ENCODE measurements at places on chromosomes 2 and 18.

- DNase-seq: no peak
Observed at GRCh38 chr18:2075499-2075898, 495.8 kb downstream of the METTL4 start.

- DNase-seq: no peak
Observed at GRCh38 chr2:45813003-45813941, 161.8 kb downstream of the PRKCE start.

DNA sequence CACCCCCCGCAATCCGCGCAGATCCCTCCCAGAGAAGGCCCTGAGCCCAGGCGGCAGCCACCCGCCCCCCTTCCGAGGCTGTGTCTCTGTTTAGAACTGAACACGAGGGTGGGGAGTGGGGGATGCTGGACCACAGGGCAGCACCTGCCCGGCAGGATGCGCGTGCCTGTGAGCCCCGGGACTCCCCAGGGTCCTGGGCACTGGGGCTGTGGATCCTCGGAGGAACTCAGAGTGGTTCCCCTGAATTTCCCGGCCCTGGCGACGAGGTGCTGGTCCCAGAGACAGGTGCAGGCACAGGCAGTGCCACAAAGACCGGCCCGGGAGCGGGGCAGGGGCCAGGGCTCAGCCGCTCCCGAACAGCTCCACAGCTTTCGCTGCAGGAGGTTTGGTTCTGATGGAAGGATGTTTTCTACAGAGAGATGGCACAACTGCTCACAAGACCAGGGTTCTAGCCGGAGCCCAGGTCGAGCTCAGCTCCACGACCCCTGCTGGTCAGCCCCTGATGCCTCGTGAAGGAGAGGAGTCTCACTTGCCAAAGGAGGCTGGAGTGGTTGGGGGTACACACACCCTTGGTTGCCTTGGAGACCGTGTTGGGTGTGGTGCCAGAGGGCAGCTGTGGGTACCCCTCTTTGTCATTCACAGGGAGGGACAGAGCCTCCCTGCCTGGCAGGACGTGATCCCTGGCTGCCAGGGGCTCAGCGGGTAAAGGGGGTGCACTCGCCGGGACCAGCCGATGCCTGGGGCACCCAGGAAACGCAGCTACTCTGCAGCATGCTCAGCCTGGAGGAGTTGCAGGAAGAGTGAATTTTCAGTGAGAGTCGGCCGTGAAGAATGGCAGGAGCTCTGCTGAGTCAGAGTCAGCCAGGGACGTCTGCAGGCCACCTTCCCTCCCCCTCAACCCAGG lies 4.4 kb upstream of the NEU4 start:
- no peak for DNase-seq

DNA sequence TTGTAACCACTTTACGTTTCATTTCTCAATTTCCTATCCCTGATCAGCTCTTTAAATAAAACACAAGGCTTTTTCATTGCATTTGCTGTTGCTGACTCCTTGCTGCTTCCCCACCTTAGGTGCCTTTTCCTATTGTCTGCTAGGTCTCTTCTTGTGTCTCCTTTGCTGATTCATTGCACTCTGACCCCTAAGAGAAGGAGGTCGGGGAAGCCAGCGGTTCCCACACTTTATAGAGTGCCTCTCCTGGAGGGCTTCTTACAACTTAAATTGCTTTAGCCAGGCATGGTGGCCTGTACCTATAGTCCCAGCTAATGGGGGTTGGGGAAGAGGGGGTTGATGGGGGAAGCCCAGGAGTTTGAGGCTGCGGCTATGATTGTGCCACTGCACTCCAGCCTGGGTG lies 495.0 kb downstream of the DLGAP1 start:
- DNase-seq: no peak

- no peak for DNase-seq
Observed at GRCh38 chr2:66702301-66702700, 267.4 kb downstream of the MEIS1 start.

DNA sequence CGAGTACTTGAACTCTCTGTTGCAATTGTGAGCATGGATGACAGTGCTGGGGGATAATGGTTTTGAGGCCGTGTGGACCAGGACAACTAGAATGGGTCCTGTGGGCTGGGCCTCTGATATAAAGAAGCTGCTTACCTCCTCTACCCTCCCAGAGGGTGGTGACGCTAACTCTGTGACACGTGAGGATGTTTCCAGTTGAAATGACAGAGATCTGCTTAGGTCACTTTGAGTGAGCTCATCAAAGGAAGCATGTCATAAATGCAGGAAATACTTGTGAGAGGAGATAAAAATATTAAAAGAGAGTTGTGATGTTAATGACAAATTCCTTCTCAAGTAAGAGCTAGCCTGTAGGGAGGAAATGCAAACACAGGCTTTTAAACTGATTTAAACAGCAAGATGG lies 16.4 kb downstream of the RMC1 start:
- DNase-seq: no peak

GRCh38 chr2:27320958-27321543 lies 1.8 kb downstream of the MPV17 start:
- no peak for DNase-seq

DNA sequence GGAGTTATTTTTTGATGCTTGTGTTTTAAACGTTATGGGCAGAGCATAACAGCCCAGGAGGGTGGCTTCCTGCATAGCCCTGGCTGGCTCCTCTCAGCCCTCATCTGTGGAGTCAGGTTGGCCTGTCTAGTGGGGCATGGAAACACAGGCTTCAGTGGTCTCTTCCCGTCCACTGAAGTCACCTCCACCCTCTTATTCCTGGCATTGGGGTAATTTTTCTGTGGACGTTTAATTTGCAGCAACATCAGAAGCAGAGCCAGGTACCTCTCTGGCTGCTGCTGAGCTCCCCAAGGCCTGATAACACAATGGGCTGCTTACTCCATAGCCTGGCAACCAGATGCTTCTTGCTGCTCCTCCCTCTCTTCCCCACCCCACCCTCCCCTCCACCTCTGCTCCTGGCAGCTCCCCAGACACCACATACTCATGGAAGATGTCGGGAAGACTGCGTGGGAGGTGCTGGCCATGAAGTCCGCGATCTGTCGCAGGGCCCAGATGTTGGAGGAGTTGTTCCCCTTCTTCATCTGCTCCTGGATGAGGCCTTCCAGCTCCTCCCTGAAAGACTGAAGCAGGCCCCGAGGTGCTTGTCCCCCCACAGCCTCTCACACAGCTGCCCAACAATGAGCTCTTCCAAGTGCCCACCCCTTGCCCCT lies 64.0 kb downstream of the ADD2 start:
- DNase-seq: no peak

DNA sequence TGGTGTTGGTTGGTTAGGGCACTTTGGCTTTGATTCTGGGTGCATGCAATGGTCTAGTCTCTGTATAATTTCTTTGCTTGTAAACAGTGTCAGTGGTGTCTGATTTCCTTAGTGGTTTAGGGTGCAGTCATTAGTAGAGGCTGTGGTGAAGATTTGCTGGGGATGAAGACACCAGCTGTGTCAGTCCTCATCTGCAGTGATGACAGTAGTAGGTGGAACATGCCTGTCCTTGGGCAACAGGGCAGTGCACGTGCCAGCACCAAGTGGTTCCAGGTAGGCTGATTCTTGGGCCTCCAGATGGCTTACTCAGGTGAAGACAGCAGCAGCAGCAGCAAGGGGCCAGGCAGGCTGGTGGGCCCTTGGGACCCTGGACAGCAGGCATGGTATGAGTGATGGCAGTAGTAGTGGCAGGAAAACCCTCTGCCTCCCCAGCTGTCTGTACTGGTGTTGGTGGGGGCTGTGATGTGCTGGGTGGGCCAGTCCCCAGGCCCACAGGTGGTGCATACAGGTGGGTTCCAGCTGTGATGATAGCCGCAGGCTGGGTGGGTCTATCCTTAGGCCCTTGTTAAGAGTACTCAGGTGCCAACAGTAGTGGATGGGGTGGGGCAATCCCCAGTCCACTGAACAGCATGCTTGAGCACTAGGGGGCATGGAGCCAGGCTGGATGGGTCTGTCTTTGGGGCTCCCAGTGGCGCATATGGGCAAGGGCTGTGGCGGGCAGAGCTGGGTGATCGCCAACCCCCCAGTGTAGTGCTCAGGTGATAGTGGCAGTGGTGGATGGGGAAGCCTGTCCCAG lies 140.7 kb upstream of the THUMPD2 start:
- DNase-seq: no peak

DNA sequence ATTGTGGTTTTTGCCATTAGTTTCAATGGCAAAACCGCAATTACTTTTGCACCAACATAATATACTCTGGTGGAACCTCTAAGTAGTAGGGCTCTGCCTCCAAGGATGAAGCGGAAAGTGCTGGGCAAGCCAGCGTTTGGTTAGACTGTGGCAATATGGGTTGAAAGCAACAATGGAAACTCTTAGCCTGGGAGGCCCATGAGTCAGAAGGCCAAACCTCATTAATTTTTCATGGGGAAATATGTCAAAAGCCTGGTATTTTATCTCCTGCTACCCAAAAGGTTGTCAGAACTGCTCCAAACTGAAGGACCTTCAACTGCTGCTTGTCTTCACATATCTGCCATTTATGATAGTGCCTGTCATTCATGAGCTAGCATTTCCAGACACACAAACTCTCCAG lies 179.1 kb upstream of the CYP26B1 start:
- DNase-seq: no peak

DNA sequence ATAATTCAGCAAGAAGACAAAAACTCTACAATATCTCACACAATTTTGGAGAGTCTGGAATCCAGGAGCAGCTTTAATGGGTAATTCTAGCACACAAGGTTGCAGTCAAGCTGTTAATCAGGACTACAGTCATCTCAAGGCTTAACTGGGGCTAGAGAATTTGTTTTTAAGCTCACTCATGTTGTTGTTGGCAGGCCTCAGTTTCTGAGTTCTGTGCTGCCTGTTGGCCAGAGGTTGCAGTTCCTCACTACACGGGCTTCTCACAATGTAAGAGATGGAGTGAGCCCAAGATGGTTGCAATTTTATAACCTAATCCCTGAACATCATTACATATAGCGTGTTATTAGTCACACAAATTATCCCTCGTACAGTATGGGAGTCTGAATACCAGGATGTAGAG lies 50.6 kb upstream of the TMEFF2 start:
- DNase-seq: no peak

- no peak for DNase-seq
Observed at GRCh38 chr2:69694894-69695849, 46.8 kb upstream of the ANXA4 start.

- DNase-seq: no peak
Observed at GRCh38 chr2:110732422-110733413, at the start of gene ACOXL. Gene ACOXL, plus strand, starts transcription at chr2:110732573. Its CDS starts 35,817 bp downstream, at chr2:110768390.

DNA sequence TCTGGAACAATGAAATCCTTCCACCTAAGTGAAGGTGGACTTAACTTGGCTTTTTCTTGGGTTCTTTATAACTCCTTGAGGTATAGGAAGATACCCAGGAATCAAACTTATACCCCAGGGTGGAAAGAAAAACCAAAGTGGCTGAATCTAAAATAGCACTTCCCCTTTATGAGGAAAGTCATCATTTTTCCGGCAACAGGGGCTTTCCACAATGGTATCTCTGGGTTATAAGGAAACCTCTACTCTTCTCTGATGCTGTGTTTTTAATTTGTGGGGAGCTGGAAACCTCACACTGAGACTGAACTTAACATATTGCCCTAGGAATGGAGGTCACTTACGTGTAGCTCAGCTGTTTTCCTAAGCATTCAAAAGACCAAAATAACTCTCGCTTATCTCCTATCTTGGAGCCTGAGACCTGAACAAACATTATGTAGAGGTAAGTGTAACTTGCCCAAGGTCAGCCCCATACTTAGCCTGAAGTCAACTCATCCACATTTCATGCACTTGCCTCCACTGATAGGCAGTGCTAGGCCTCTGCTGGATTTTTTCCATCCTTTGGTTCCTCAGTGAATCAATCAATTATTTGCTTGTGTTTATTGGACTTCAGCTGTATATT lies 117.9 kb downstream of the SETBP1 start:
- DNase-seq: no peak

GRCh38 chr2:31987454-31988220 lies 23.2 kb downstream of the MEMO1 start:
- no peak for DNase-seq

DNA sequence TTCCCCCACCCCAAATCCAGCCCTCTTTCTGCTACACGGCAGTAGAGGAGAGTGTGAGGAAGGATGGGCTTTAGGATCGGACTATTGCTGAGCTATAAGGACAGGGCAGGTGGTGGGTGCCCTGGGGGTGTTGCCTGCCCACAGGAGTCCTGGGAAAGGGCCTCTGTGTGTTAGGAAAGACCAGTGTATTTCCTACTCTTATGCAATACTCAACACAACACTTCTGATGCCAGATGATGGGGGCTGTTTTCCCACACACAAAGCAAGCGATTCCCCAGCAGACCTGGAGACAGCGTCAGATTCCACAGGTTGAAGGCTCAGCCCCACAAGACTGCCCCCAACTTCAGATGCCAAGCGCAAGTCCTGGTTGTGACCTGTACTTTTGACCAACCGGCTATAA lies 91.0 kb upstream of the LCLAT1 start:
- DNase-seq: no peak

GRCh38 chr2:165745916-165746315 lies 48.1 kb downstream of the GALNT3 start:
- no peak for DNase-seq

DNA sequence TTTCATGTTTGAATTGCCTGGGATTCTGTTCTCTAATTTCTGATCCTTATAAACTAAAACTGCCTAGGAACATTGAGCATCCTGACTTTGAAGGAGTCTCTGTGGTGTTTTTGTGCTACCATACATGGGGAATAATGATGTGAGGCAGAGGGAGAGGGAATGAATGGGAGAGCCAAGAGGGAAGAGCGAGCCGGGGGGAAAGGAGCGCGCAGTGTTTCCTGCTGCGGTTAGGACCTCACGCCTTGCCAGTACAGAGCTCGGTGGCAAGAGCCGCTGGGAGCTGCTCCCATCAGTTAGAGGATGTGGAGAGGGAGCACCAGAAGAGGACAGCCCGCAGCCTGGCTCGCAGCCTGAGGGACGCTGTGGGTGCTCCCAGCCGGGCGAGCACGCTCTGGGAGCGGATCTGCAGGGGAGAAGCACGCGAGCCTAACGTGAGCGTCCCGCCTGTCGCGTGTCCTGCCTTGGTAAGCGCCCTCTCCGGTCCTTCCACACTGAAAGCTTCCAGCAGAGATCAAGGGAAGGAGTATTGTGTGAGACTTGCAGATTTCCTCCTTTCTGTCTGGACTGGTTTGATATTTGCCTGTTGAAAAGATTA lies 114.7 kb downstream of the FAM210A start:
- no peak for DNase-seq

DNA sequence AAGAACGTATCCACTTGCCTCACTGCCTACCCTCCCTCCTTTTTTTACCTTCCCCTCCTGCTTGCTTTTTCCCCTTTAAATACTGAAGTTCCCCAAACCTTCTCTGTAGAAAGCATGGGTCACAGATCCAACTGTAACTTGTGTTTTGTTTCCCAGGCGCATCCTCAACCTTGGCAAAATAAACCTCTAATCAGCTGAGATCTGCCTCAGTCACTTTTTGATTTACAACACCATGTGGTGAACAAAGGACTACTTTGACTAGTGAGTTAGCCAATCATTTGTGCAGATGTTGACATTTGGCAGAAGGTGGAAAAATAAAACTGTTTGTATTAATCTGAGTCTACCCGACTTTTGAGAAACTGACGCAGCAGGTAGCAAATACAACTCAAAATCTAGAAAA lies 23.3 kb upstream of the MCM6 start:
- DNase-seq: no peak

DNA sequence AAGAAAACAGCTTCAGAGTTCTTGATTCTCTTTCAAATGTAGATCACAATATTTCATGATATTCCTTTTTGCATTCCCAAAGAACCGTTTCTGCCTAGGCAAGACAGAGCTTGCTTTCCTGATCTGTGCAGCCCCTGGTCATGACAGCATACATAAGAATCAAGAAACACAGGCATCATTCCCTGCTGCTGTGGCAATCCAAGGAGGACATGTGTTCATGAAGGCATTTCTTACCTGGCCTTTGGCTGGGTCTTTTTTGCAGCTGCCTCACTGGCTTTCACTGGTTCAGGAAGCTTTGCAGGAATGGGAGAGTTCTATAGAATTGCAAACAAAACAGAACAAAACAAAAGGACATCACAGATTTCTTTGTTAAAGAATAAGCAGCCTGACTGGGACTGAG lies 87.6 kb upstream of the NFU1 start:
- no peak for DNase-seq
